NCI-H524 treated with DMSO at 0.1 percent for 48 hours (cell line): ENCODE measurements at places on chromosomes 2 and 18.

DNA sequence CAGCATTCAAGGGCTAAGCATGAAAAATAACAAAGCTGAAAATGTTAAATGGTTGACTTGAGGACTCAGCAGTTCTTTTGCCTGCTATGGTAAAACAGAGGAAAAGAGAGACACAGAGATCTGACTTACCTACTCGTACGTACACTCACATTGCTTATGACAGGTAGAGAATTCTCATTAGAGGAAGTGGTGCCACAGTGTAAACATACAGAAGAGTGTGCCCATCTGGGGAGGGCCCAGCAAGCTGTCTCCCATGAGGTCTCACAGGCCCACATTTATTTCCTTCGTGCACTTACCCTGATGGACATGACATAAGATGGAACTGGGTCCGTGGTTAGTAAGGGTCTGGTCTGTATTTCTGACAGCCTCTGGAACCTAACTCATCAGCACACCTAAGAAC is 729.1 kb downstream of the BCL11A start:
- DNase-seq = no peak

DNA sequence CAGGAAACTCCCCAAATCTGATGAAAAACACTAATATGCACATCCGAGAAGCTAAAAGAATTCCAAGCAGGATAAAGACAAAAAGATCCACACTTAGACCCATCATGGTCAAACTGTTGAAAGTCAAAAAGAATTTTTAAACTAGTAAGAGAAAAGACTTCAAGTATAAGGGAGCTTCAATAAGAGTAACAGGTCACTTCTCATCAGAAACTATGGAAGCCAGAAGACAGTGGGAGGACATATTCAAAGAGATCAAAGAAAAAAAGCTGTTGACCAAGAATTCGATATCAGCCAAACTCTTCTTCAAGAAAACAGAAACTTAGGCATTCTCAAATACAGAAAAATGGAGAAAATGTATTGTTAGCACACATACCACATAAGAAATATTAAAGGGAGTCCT is 50.4 kb downstream of the ZC3H8 start:
- no peak for DNase-seq

DNA sequence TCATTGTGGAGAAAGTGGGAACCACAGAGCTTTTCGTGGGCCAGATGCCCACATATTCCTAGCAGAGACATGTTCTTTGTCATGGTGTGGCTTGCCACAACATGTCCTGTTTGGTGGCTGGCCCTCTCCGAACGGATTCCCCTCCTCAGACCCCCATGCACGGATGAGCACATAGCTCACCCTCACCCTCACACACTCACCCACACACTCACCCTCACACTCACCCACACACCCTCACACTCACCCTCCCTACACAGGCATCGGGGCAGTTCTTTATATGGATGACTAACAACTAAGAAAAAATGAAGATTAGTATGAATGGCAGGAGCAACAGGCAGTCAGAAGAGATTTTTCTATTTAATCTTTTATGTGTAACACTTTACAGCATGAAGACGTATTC is 149.9 kb downstream of the ZNF236 start:
- no peak for DNase-seq

DNA sequence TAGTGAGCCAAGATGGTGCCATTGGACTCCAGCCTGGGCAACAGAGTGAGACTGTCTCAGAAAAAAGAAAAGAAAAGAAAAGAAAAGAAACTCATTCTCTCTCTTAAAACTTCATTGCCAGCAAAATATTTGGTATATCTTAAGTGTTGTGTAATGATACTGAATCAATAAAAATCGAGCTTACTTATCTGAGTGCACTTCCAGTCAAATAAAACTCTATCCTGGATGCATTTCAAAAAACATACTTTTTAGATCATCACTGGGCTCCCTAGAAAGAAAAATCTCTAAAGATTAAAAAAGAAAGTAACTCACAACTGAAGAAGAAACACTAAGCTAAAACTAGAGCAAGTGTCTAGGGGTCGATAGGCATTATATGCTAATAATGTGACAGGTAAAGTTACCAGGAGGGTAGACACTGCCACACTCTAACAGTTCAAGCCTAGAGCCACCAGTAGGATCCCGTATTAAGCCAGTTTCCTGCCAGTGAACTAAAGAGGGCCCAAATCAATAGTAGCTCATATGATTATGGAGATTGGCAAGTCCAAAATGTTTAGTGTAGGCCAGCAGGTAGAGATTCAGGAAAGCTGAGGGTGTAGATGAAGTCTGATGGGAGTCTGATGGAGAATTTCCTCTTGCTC is 242.1 kb upstream of the CYRIA start:
- no peak for DNase-seq

DNA sequence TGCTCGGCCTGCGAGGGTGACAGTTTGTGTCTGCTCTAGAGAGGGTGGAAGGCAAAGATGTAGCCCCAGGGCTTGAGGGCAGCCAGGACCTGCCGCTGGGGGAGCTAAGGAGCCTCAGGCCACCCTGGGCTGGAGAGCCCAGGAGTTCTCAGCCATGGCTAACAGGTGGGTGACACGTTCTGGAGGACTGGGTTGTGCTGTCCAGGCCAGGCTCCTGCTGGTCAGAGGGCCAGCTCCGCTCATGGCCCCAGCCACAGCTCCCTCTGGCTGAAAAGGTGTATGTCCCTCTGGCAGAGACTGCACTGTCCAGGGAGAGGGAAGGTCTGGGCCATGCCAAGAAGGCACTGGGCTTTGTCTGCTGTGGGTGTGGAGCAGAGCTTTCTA is 19.2 kb downstream of the TMEM185B start:
- no peak for DNase-seq

GRCh38 chr18:77395953-77396352 is 146.3 kb downstream of the GALR1 start:
- DNase-seq = no peak

- no peak for DNase-seq
Observed at GRCh38 chr18:34709104-34709503, 994 bp upstream of the DTNA start.

DNA sequence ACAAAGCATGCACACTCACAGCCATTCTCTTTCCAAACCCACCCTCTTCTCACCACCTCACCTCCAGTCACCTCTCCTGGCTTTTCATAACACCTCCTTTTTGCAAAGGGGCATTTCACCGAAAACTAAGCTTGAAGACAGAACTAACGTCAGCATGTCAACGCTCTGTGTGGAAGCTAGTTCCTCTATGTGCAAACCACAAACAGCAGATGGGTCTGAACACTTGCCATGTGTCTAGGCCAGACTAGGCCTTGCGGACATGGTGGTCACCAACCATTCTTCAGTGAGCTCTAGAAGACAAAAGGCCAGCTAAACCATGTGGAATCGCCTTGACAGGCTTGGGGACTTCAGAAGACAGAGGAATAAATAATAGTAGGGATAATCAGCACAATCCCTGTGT is 148.5 kb downstream of the TXNL1 start:
- DNase-seq = no peak

DNA sequence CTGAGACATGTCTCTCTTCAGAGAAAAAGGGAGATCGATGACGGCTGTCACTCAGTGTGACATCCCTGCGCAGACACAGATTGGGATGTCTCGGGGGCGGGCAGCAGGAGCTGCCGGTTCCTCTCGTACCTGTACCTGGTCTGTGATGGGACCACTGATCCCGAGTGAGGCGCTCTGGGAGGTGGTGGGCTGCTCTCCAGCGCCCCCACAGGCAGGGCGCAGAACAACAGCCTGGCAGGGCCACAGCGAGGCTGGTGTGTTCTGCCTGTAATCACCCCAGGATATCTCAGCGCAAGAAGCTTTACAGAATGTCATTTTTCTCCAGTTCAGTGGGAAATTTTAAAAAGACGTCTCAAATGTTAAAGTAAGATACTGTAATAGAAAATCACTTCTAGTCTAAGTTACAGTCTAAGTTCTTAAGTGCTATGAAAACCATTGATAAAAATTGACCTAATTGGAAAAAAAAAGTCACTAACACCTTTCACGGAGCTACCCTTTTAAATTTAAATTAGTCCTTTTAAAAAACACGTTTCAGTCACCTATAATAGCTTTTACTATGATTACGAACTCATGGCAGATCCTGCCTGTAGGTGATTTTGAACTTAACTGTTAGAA is 189.8 kb downstream of the SNTG2 start:
- no peak for DNase-seq

DNA sequence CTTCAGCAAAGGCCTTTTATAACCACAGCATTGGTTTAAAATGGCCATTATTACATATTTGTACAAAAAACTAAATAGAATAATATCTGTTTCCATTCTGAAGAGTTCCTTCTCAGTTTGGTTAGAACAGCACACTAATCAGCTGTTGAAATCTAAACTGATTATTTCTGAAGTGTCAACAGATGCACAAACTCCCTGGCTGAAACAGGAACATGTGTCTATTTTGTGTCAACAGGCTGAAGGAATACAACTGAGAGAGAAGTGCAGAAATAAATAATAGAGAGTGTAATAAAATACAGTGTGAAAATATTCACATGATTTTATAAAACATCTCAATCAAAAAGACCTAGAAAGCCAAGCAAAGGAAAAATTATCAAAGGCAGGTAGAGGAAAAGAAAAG is 29.7 kb downstream of the IKZF2 start:
- DNase-seq = no peak

DNA sequence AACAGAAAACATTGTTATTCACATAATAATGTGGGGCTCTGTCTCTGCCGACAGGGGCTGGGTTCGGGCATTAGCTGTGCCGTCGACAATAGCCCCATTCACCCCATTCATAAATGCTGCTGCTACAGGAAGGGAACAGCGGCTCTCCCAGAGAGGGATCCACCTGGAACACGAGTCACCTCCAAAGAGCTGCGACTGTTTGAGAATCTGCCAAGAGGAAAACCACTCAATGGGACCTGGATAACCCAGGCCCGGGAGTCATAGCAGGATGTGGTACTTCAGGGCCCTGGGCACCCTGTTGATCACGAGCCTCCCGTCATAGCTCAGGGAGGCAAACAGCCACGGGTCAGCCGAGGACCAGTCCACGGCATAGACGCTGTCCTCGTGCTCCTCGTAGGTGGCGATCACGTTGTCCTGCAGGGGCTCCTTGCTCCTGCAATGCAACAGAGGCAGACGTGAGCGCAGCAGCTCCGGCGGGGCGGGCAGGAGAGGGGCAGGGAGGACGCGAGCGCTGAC is 188.5 kb downstream of the EIPR1 start:
- DNase-seq = no peak

GRCh38 chr18:21933931-21934765 is 193.6 kb downstream of the MIB1 start:
- no peak for DNase-seq

DNA sequence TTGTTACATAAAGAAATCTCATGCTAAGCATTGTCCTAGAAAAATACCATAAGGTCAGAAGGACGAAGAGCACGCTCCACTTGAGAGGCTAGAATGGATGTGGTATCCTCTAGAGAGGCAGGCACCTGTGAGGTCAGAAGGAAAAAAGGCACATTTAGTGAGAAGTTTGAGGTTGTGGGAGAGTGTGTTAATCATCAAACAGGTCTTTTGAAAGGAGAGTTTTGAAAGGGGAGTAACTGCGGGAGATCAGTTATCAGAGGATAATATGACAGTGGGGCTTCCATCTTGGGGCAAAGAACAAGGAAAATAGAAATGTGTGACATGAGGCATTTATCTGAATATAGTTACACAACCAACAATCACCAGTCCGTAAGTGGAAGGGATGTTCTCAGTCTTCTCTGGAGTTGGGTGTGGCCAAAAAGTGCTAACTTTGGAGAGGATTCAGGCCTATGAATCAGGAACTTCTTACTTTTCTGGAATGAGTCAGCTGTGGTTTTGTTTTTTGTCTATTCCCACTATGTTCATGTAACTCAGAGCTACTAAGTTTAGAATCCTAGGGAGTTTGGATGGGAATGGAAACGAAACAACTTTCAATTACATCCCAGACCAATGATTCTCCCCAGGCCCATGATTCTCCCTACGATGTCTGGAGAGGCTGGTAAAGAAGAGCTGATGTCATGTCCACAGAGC is 451.4 kb upstream of the ST6GAL2 start:
- DNase-seq = no peak
